B cell (primary cell): ENCODE measurements at places on chromosomes 4 and X. TPM values are rescaled to one million over a fixed set of nuclear protein-coding genes. Genes with fewer than 3 reads are reported as not detected.

DNA sequence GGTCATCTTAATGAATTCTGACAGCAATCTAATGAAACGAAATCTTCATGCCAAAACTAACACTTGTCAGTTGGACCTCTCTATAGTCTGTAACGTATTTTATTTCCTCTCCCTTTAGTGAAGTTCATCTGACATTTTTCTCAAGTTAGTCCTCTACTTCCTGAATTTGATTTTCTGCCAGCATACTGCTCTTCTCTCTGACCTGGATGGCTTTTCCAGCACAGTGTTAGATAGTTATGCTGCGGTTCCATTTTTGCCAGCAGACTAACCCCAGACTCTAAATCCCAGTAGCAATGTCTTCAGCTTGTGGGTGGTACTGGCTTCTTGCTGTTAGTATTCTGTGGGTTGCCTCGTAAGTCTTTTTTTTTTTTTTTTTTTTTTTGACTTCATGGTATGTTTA, 146.7 kb upstream of the VEGFC start:
- no peak for DNase-seq

DNA sequence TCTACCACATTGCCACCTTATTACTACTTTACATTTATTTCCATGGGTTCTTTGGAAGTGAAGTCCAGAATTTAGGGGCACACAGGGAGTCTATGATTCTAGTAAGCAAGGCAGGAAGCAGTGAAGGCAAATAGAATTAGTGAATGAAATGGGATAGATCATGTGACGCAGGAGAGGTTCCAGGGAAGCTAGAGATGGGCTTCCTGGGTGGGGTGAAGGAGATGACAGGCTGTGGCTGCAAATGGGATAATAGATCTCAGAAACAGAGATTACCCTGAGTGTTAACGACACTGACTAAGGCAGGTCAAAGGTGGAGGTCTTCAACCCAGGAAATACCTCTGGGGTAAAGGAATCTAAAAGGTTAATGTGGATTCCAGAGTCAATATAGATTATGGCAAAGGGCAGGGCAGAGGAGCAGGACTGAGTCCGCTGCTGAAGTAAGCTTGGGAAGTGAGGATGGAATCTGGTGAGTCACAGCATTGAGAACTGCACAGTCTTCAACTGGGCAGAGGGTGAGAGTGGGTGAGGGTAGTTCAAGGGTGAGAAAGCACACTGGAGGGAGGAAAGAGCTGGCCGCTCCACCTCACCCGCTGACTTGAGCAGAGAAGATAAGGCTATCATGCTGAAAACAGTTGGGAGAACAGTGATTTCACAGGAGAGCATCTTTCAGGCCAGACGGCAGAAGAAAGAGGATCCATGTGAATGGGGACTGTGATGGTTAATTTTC, 70.8 kb downstream of the ANXA3 start:
- no peak for DNase-seq

DNA sequence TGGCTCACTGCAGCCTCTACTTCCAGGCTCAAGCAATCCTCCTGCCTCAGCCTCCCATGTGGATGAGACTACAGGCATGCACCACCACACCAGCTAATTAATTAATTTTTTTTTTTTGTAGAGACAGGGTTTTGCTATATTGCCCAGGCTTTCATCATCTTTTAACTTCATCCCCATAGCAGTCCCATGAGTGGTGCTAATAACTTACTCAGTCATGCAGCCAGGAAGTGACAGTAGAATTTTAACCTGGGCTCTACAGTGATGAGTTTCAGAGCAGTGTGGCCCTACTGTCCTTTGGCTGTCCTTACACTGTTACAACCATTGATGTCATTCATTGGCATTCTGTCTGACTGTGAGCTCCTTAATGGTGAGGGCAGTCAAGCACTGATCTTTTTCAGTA, 3.9 kb upstream of the OCIAD2 start:
- DNase-seq: no peak

- DNase-seq: peak; percentile 63
These were observed 2.1 kb downstream of the GPR101 start for GRCh38 chrX:137031517-137032340.

GRCh38 chr4:87192145-87192919, 28.1 kb downstream of the KLHL8 start:
- DNase-seq: no peak

DNA sequence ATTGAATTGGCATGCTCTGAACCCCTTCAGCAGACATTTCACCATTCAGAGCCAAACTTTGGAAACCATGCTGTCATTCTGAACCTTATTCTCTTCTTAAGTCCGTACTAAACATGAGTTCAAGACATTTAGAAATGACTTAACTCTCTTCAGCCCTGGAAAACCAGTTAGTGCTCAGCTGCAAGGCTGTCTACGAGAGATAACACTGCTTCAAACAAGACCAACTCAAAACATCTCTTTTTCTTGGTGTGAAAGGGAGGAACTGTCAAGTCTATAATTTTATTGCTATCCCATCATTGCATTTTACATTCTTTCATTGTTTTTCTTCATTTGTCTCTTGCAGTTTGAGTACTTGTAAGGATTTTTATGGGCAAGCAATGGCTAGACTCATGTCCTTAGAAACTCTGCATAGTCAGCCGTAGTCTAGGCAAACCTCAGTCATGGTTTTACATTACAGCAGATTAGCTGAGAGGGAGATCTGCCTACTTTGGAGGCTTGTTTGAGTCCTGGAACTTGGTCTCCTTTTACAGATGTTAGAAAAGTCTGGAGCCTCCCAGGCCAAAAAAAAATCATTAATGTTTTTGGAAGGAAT, 120.6 kb upstream of the JADE1 start:
- DNase-seq: no peak

- no peak for DNase-seq
These were observed 31.6 kb upstream of the HUWE1 start for GRCh38 chrX:53718073-53718472.

DNA sequence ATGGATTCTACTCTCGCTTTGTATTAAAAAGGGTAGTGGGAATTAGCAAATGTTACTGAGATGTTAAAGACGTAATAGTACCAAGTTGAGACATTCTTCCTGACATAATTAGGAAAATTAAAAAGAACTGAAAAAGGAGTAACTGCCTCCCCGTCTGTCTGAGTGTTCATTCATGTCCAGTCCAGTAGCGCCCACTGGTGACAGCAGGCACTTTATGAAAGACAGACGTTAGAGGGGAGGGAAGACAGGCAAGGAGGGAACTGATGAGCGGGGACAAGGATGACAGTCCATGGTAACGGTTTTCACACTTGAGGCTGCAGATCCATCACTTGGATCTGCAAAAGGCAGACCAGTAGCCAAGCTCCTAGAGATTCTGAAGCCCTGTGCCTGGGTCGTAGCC, 326.7 kb downstream of the STK32B start:
- DNase-seq: no peak

DNA sequence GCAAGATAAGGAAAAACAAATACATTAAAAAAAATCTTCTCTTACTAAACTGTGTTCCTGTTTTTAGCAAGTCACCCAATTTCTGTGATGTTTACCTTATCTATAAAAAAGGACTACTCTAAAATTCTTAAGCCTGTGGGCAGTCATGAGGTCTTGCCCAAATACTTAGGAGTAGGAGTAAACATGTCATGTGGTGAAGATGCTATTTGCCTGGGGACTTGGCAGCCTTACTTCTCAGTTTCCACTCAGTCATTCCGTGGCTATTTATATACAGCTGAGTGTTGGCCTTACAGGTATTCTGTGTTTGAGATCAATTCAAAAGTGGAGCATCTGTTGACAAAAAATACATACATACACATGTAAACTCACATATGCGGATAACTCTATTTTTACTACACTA, 89.9 kb upstream of the TLR2 start:
- no peak for DNase-seq

- DNase-seq: no peak
These were observed 57.7 kb upstream of the ATXN3L start for GRCh38 chrX:13377550-13377934.

DNA sequence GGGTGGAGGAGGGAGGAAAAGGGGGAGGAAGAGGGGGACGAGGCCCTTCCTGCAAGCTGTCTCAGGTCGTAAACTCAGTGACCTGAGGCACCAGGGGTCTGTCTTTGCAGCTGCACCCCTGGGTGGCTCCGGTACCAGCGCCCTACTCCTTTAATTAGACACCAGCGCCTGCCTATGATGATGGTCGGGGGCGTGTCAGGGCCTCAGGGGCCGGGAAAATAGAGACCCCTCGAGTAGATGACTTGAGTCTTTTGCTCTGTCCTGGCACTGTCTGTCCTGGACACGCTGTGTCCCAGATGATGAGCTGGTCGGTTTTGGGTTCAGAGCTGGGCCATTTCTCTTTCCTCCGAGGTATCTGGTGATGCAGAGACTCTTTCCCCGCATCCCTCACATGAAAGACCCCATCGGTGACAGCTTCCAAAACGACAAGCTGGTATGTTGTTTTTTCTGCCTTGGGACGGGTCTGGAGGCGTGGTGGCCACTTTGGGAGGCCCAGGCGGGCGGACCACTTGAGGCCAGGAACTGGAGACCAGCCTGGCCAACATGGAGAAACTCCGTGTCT, 11.2 kb downstream of the SLC25A6 start:
- DNase-seq: no peak

DNA sequence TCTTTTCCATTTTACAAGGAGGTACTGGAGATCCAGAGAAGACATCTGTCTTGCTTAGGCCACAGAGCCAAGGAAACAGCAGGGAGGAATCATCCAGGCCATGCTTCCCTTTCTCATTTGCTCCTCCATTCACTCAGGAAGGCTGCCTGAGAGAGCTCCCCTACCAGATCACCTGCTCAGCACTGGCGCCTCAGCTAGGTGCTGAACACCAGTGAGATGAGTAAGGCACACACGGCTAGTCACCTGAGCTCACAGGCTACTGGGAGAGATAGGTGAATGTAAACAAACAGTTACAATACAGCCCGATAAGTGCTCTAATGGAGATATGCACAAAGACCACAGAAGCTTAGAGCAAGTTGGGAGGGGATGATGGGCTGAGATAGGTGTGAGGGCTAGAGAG, 149.8 kb upstream of the ARHGEF9 start:
- no peak for DNase-seq

GRCh38 chrX:86295293-86295692, 147.0 kb downstream of the DACH2 start:
- no peak for DNase-seq

- DNase-seq: no peak
These were observed 200.6 kb downstream of the APBB2 start for GRCh38 chr4:41013746-41014145.

GRCh38 chrX:103879339-103879738, 47.3 kb upstream of the RAB9B start:
- DNase-seq: no peak

DNA sequence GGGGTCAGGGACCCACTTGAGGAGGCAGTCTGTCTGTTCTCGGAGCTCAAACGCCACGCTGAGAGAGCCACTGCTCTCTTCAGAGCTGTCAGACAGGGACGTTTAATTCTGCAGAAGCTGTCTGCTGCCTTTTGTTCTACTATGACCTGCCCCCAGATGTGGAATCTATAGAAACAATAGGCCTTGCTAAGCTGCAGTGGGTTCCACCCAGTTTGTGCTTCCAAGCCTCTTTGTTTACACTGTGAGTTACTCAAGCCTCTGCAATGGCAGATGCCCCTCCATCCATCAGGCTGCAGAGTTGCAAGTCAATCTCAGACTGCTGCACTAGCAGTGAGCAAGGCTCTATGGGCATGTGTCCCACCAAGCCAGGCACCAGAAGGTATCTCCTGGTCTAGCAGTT, 158.1 kb downstream of the DTHD1 start:
- DNase-seq: no peak

- no peak for DNase-seq
These were observed 8.2 kb downstream of the FHIP1A start for GRCh38 chr4:151417164-151417571.

- DNase-seq: no peak
These were observed 66.9 kb upstream of the MMAA start for GRCh38 chr4:145552181-145552822.

GRCh38 chr4:76235407-76235806, 16.1 kb upstream of the FAM47E start:
- DNase-seq: no peak

- peak; percentile 62 for DNase-seq
These were observed 848 bp downstream of the ACSL4 start for GRCh38 chrX:109732017-109732801.

DNA sequence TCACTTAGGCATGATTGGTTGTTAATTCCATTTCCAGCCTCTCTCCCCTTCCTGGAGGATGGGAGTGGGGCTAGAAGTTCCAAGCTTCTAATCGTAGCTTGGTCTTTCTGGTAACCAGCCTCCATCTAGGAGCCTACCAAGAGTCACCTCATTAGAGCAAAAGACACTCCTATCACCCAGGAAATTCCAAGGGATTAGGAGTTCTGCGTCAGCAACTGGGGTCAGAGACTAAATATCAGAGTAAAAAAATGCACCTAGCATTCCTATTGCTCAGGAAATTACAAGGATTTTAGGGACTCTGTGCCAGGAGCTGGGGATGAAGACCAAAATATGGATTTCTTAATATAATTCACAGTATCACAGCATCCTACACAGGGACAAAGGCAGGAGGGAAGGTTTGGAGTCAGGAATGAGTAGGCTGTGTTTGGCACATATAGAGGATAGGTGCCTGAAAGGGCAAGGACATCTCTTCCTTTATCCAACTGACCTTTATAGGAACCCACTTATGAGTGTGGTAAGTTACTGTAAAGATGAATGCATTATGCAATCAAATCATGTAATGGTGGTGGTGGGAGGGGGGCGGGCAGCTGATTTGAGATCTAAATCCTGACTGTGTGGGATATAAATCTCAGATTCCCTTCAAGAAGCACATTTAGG, 30.5 kb upstream of the LIMCH1 start:
- DNase-seq: no peak

The OTC gene
- polyA plus RNA-seq: not detected in 2 replicates

The AMTN gene
- polyA plus RNA-seq: not detected in 2 replicates

The PDE6B gene
- polyA plus RNA-seq: 23.0 and 25.2 TPM in 2 replicates

The ZXDB gene
- polyA plus RNA-seq: 9.4 and 13.6 TPM in 2 replicates

The SORCS2 gene
- polyA plus RNA-seq: not detected in 2 replicates

The LGI2 gene
- polyA plus RNA-seq: not detected in 2 replicates
